ENCODE measurements at places on chromosomes 4 and X. TPM values are rescaled to one million over a fixed set of nuclear protein-coding genes. Genes with fewer than 3 reads are reported as not detected.

Gene F11
- 0.22 TPM for total RNA-seq

DNA sequence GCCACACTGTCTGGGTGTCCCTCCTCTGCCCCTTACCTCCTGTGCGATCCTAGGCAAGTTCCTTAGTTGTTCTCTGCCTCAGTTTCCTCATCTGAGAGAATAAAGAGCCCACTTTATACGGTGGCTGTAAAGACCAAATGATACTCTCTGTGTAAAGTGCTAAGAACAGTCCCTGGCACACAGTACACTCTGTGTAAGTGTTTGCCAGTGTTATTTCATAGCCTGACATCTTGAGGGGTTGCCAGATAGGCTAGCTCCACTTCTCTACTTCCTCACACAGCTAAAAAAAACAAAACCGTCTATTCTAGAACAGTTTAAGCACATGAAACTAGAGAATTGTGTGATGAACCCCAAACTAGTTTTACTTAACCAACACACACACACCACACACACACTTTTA, 17.1 kb downstream of the SPON2 start:
- no peaks in the 10 kb centered on the region for H3K27me3 ChIP-seq
- no peaks in the 10 kb centered on the region for H3K36me3 ChIP-seq
- H3K4me3 ChIP-seq, result no peak overlapping the region
- no peak overlapping the region for H3K27ac ChIP-seq
- no peak for DNase-seq

- DNase-seq, result peak; percentile 72
- peaks cover 18% of the 10 kb centered on the region for H3K4me1 ChIP-seq
- H3K27me3 ChIP-seq, result no peaks in the 10 kb centered on the region
- peak overlapping the region; percentile 73 for H3K27ac ChIP-seq
- no peaks in the 10 kb centered on the region for H3K36me3 ChIP-seq
- H3K4me3 ChIP-seq, result no peak overlapping the region
Measured at GRCh38 chrX:39907964-39908661, 189.6 kb downstream of the BCOR start.

DNA sequence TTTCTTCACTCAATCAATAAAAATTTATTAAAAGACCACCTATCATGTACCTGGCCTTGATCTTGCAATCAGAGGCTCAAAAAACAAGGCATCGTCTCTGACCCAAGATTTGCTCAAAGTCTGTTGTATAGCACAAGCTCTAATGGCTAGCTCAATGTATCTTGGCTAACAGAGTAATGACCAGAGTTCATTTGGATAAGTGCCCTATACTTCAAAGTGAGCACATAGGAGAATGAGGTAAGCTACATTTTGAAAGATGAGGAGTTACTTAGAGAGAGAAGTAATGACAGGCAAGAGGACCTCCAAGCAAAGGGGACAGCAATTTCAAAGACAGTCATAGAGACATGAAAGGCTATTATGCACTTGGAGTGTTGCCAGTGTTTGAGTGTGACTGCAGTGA, 22.9 kb upstream of the GABRQ start:
- H3K4me1 ChIP-seq, result no peaks in the 10 kb centered on the region
- no peak overlapping the region for H3K27ac ChIP-seq
- H3K27me3 ChIP-seq, result no peaks in the 10 kb centered on the region
- no peak overlapping the region for H3K4me3 ChIP-seq
- no peaks in the 10 kb centered on the region for H3K36me3 ChIP-seq

- no peak overlapping the region for H3K27ac ChIP-seq
- H3K36me3 ChIP-seq, result no peaks in the 10 kb centered on the region
- no peak for DNase-seq
Measured at GRCh38 chrX:107153005-107153404, 34.4 kb upstream of the RBM41 start.

- no peaks in the 10 kb centered on the region for H3K27me3 ChIP-seq
- DNase-seq, result no peak
- H3K27ac ChIP-seq, result no peak overlapping the region
- no peaks in the 10 kb centered on the region for H3K36me3 ChIP-seq
- no peak overlapping the region for H3K4me3 ChIP-seq
Measured at GRCh38 chr4:91961504-91961903, 342.3 kb upstream of the GRID2 start.

DNA sequence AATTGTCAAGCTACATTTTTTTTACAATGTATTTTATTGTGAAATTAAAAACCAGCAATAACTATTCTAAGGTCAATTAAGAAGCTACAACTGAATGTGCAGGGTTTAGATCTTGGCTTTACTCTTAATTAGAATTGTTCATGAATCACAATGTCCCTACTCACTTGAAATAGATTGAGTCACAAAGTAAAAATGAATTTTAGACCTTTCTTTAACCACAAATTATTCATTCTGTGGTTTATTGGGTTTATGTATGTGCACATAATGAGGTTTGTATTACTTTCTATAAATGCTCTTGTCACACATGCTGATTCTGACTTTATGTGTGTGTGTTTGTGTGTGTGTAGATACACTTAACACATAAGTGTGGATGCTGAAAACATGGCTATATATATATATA, 647.0 kb upstream of the AADAT start:
- no peaks in the 10 kb centered on the region for H3K4me1 ChIP-seq
- no peak for DNase-seq
- no peak overlapping the region for H3K27ac ChIP-seq
- no peaks in the 10 kb centered on the region for H3K27me3 ChIP-seq
- no peaks in the 10 kb centered on the region for H3K36me3 ChIP-seq
- H3K4me3 ChIP-seq, result no peak overlapping the region

All from gastrocnemius medialis (tissue), 4 donors.